Activated CD4-positive, alpha-beta T cell treated with anti-CD3 and anti-CD28 coated beads, Interleukin-2, amount 10 ng/mL, durations not matched to agents 24 days and 14 days (primary cell): ENCODE measurements at places on chromosomes 1 and 21.

DNA sequence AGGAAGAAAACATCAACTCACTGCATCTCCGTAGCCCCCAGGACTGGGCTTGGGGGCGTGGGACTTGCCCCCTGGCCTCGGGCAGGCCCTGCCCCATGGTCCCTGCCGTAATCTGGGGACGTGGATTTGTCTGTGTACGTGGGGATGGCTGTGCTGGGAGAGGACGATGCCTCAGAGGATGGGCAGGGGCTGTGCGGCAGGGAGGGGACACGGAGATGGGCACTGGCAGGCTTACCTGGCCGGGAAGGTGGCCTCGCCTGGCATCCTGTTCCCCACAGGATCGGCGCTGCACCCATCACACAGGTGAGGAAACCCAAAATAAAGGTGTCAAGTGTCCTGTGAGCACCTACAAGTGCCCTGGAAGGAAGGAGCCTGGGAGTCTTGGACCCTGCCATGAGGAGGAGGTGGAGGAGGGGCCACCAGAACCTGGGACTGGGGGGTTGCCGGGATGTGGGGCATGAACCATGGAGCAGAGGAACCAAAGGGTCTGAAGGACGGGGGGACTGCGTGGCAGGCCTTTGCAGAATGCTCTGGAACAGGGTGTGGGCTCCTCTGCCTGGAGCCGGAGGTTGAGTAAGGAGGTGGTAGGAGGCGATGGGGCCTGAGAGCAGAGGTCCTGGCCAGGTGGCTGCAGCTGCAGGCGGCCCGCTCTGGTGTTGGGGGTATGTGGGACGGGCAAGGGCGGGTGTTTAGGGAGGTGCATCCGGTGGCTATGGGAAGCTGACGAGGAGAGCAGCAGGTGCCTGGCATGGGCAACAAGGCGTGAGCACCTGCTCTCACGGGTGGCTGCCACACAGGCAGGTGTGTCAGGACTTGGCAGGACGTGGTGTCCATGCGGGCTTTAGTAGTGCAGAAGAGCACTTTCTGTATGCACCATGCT is 27.8 kb upstream of the LRRC3 start:
- no peak for DNase-seq

DNA sequence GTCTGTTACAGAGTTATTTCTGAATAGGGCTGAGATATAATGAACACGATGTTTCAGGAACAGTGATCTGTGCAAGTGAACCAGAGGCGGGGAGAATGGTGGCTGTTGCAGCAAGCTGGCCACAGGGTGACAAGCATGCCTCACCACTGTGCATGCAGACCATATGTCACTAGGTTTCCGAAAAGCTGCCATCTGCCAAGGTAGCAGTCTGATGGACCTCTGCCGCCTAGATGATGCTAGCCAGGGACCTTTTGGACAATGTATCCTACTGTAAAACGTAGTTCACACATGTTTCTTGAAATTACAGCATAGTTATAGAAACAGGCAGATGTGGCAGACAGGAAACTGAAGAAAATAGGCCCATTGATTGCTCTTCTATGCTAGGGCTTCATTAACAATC is 204.2 kb upstream of the RRP15 start:
- no peak for DNase-seq

GRCh38 chr1:205137901-205138300 is 16.1 kb upstream of the RBBP5 start:
- DNase-seq = no peak

DNA sequence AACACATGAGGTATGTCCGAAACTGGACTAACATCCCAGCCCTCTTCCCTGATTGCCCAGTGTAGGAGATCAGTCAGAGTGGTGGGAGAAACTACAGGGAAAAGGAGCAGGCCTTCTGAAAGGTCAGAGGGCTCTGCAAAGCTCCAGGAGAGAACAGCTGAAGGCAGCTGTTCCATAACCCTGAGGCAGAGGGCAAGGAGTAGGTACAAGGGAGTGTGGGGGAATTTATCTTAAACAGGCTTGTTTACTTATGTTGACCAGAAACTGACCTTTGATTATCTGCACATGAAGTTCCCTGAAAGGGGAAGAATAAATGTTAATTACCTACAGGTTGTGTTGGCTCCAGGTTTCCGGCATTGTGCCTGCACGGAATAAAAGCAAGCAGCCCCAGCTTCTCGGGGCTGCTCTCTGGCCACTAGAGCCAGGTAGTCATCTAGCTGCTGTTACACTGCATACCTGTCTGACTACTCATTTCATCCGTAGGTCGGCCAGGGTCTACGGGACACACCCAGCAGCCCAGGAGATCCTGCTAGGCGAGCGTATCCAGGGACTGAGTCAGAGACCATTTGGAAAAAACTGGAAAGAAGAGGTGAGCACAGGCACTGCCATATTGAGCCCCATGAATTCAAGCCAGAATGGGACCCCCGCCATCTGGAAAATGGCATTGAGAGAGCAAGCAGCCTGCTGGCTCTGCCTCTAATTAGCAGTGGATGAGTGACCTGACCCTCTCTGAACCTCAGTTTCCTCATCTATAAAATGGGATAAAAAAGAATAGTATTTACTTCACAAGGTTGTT is 14.9 kb upstream of the PAQR7 start:
- DNase-seq = no peak

DNA sequence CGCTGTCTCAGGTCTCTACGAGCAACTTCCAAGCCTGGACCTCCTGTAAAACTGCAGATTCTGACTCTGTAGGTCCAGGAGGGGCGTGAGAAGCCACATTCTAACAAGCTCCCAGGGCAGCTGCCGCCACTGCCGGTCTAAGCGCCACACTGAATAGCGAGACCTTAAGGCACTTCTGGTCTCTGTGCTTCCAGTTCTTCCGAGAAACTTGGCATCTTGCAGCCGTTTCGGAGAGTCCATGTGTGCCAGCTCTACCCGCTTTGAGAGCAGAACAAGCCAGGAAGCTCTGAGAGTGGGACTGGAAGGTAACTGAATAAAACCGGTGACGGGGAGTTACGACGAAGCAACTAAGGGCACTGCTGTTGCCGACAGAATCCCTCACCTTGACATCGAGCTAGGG is 12.5 kb downstream of the AGT start:
- no peak for DNase-seq

GRCh38 chr21:42779431-42779861 is 99.9 kb downstream of the WDR4 start:
- no peak for DNase-seq
